ENCODE measurements at places on chromosomes 1 and 21.

- DNase-seq, result no peak
Measured at GRCh38 chr1:67312615-67313014, 4.9 kb downstream of the IL12RB2 start.

DNA sequence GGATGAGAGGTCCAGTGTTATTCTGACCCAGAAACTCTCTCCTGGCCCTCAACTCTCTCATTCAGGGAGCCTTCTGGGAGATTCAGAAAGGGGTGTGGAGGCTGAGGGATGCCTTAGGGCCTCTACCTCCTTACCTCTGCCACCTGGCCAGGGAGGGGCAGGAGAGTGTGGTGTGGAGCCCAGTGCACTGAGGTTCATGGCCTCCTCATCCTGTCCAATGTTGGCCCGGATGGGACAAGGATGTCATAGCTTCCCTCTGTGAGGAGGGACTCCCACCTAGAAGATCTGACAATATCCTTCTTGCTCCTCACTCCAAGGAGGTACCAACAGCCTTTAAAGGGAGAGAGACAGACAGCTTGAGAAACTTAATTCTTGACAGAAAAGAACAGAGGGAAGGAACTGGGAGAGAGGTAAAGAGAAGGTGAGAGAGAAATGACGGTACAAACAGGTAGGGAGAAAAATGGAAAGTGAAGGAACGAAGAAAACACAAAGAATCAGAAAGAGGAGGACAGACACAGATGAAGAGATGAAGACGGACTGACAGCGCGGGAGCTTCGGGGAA lies 779 bp downstream of the BEND5 start:
- DNase-seq, result peak; percentile 71

GRCh38 chr1:58765006-58765405 lies 18.8 kb downstream of the JUN start:
- DNase-seq, result no peak

DNA sequence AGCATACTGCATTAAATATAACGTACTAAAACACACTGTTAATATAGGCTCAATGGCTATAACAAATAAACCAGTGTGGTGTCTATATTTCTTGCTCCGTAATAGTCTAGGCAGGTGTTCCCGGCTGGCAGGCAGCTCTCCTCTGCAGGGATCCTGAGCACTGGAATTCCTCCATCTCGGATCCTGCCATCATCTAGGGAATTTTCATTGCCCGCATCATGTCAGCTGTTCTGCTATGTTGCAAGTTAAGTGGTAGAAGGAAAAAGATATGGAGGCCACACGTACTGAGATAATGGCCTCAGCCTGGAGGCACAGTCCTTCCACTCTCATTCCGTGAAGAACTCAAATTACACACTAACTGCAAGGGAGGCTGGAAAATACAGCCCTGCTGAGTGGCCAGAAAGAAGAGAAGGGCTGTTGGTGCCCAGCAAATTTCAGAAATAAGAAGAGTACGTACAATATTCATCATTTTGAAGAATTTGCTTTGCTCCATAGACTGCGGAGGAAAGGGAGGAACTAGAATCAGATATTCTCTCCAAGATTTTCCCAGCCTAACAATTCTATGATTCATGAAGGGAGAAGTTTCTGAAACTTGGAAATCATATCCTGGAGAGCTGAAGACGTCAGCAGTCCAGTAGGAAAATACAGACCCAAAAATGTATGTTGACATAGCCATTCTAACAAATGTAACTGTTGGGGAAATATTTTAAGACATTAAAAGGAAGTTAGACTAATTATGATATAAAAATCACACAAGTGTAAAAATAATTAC lies 263.3 kb downstream of the MRPL39 start:
- no peak for DNase-seq

DNA sequence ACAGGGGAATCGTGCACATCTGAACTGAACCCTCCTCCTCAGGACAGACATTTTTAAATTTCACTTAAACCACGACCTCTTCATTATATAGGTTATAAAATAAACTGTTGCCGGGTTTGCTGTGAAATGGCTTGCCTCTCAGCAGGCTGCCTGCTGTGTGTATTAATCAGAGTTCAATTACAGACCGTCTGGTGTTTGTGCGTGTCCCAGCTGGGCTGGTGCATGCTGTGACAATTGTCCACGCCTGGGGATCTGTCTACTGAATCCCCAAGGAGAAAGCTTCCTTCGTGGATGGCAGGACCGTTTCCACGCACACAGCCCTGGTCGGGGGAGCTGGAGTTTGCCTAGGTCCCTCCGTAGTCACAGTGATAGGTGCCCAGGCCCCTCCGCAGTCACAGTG lies 13.4 kb upstream of the AGPAT3 start:
- DNase-seq, result no peak

DNA sequence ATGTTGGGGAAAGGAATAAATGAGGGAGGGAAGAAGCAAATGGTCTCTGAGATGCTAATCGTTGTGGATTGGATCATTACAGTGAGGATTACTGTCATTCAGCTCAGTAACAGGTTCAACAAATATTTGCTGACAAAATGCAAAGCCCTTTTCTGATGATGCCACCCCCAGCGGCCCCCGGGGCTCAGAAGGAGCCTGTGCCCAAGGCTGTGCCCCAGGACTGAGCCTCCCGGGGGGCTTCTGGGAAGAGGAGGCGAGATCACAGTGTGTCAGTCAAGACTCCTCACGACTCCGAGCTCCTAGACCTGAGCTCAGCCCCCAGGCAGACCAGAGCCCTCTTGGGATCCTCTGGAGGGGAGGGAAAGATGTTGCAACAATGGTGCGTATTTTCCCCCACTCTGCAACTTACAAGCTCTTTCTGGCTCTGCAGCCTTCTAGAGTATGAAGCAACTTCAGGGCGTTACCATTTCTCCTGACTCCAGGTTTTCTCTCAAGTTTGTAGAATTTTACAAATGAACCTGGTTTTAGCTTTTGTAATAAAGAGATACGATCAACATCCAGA lies 20.8 kb downstream of the EPHA8 start:
- peak; percentile 77 for DNase-seq

- no peak for DNase-seq
Measured at GRCh38 chr1:196259316-196259715, 348.9 kb downstream of the KCNT2 start.

- DNase-seq, result no peak
Measured at GRCh38 chr1:58849551-58849950, 65.7 kb upstream of the JUN start.

DNA sequence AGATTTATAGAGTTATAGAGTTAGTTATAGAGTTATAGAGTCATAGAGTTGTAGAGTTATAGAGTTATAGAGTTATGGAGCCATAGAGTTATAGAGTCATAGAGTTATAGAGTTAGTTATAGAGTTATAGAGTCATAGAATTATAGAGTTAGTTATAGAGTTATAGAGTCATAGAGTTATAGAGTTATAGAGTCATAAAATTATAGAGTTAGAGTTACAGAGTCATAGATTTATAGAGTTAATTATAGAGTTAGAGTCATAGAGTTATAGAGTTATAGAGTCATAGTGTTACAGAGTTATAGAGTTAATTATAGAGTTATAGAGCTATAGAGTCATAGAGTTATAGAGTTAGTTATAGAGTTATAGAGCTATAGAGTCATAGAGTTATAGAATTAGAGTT lies 32.1 kb downstream of the UBASH3A start:
- no peak for DNase-seq

DNA sequence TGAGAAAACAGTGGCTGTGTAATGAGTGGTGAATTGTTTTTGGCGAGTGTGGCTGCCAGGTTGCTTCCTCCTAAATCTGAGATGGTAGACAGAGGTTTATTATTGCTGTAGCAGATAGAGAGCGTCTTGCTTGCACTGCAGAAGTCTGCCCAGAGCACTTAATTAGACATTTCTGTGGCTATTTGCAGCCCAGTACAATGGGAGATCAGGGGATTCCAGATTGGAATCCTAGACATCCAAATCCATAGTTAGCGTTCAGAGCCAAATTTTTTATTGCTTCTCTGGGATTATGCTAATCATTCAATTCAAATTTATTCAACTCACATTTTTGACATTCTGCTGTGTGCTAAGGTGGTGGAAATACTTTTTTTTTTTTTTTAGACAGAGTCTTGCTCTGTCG lies 30.0 kb downstream of the KIF26B start:
- DNase-seq, result no peak

DNA sequence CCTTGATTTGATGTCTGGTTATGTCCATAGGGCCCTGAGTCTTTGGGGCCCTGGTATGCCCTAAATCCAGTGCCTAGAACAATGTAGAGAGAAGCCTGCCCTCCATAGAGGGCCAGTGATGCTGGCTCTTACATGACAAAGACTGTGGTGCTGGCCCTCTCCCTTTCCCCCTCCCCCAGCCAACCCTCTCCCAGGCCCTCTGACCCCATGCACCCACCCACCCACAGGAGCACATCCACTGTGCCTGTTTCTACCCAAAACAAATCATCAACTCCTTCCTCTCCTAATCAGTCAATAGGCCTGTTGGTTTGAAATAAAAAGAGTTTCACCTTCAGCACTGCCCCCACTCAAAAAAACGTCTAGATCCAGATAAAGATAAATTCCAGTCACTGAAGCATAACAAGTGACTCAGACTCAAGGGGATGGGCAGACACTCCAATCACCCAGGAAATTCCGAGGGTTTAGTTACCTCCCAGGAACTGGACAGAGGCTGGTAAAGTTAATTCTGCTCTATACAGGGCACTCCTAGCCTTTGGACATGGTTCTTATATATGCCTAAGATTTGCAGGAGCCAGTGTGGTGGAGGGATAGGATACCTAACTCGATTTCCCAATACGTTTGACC lies 144.8 kb upstream of the VANGL1 start:
- DNase-seq, result peak; percentile 65

GRCh38 chr1:76294482-76295194 lies 220.1 kb downstream of the ST6GALNAC3 start:
- no peak for DNase-seq

GRCh38 chr1:201490708-201491131 lies 16.2 kb downstream of the CSRP1 start:
- no peak for DNase-seq

- DNase-seq, result no peak
Measured at GRCh38 chr1:45535988-45536766, 14.4 kb upstream of the AKR1A1 start.

GRCh38 chr1:48524892-48525467 lies 53.0 kb upstream of the SPATA6 start:
- DNase-seq, result no peak

DNA sequence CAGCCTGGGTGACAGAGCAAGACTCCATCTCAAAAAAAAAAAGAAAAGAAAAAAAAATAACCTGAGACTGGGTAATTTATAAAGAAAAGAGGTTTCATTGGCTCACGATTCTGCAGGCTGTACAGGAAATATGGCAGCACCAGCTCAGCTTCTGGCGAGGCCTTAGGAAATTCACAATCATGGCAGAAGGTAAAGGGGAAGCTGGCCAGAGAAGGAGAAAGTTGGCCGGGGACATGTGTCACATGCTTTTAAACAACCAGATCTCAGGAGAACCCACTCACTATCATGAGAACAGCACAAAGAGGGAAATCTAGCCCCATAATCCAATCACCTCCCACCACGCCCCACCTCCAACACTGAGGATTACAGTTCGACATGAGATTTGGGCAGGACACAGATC lies 125.3 kb downstream of the DISP1 start:
- no peak for DNase-seq

Data from osteoblast (primary cell).